Urinary bladder (tissue), 4 donors: ENCODE measurements at places on chromosomes 13 and 19.

GRCh38 chr19:18591735-18592385 lies 3.3 kb downstream of the REX1BD start:
- no peak for DNase-seq

DNA sequence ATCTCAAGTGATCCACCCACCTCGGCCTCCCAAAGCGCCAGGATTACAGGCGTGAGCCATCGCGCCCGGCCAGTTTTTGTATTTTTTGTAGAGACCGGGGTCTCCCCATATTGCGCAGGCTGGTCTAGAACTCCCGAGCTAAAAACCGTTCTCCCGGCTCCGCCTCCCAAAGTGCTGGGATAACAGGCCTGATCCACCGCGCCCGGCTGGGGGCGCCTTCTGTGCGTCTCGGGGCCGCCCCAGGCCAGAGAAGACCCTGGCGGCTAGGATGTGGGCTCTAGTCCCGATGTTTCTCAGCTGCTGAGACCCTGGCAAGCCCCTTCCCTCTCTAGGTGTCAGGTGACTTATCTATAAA lies 3.6 kb downstream of the ARHGAP45 start:
- DNase-seq = no peak

DNA sequence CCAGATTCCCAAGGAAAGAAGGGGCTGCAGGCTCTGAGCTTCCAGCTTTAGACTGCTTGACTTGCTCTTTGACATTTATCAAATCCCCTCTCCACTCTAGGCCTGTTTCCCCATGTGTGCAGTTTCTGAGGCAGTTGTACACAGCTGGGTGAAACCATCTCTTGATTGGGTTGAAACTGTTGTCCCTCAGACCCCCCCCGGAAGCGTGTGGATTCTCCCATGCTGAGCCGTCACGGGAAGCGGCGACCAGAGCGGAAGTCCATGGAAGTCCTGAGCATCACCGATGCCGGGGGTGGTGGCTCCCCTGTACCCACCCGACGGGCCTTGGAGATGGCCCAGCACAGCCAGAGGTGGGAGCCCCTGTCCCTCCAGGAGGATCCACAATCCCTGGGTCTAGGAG lies 19.7 kb downstream of the BRSK1 start:
- DNase-seq = no peak

GRCh38 chr13:99045396-99045795 lies 67.5 kb upstream of the DOCK9 start:
- DNase-seq = no peak

DNA sequence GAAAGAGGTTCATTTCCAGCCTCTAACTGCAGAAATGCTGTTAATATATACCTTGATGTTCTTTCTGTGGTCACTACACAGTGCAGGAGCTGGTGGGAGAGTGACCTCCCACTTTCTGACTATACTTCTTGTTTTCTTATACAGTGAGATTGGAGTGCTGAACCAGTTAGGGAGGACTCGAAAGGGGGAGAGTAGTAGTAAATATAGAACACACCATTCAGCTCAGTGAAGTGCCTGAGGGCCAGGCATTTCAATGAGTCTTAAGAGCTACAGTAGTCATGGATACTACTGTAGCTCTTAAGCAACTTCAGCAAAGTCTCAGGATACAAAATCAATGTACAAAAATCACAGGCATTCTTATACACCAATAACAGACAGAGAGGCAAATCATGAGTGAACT lies 372.9 kb downstream of the MTUS2 start:
- no peak for DNase-seq
